Lung (tissue), 17 donors: ENCODE measurements at places on chromosomes 12 and 14. TPM values are rescaled to one million over a fixed set of nuclear protein-coding genes. Genes with fewer than 3 reads are reported as not detected.

GRCh38 chr12:70757830-70758493, 120.7 kb upstream of the PTPRB start:
- no peak overlapping the region for H3K27ac ChIP-seq
- H3K4me3 ChIP-seq: no peak overlapping the region
- no peaks in the 10 kb centered on the region for H3K36me3 ChIP-seq
- H3K27me3 ChIP-seq: no peaks in the 10 kb centered on the region
- DNase-seq: no peak
- no peaks in the 10 kb centered on the region for H3K4me1 ChIP-seq

- no peak overlapping the region for H3K4me3 ChIP-seq
- no peaks in the 10 kb centered on the region for H3K27me3 ChIP-seq
- H3K4me1 ChIP-seq: peaks cover 5% of the 10 kb centered on the region
- no peaks in the 10 kb centered on the region for H3K36me3 ChIP-seq
- no peak for DNase-seq
Measured at GRCh38 chr14:80781972-80782367, 159.6 kb downstream of the CEP128 start.

- H3K27ac ChIP-seq: no peak overlapping the region
- no peaks in the 10 kb centered on the region for H3K36me3 ChIP-seq
- no peak overlapping the region for H3K4me3 ChIP-seq
- no peaks in the 10 kb centered on the region for H3K4me1 ChIP-seq
Measured at GRCh38 chr12:77082021-77082420, 16.7 kb upstream of the E2F7 start.

DNA sequence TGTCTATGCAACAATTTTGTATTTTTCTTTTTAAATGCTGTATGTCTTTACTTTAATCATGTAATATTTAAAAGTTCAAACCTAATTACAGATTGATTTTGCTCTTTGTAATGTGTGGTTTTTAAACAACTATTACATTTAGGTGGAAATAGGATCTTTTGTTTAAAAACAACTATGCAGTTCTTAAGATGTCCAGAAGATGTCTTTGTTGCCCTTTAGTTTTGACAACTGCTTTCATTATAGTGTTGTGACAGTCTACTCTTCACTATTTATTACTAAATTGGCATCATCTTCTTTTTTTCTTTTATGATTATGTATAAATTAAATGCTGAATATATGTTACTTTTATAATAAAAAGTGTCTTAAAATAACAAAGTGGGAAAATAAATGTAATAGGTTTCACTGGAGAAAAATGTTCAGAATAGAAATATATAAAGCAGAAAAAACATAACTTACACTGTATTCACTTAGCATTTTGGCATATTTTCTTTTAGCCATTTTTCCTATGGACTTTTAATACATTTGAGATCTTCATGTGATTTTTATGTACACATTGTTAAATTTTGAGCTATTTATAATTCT, 27.1 kb upstream of the PCNX4 start:
- no peaks in the 10 kb centered on the region for H3K27me3 ChIP-seq
- no peak overlapping the region for H3K27ac ChIP-seq
- peak; percentile 52 for DNase-seq
- no peaks in the 10 kb centered on the region for H3K36me3 ChIP-seq

RNASE3 gene
- not detected for total RNA-seq

- H3K36me3 ChIP-seq: no peaks in the 10 kb centered on the region
- H3K27ac ChIP-seq: no peak overlapping the region
- no peaks in the 10 kb centered on the region for H3K27me3 ChIP-seq
- no peaks in the 10 kb centered on the region for H3K4me1 ChIP-seq
- no peak for DNase-seq
Measured at GRCh38 chr14:52834440-52834842, 43.0 kb upstream of the GNPNAT1 start.

- no peak overlapping the region for H3K27ac ChIP-seq
- H3K4me1 ChIP-seq: peaks cover 2% of the 10 kb centered on the region
- H3K36me3 ChIP-seq: no peaks in the 10 kb centered on the region
- DNase-seq: peak; percentile 29
Measured at GRCh38 chr14:40003773-40004172, 571.5 kb upstream of the FBXO33 start.

DNA sequence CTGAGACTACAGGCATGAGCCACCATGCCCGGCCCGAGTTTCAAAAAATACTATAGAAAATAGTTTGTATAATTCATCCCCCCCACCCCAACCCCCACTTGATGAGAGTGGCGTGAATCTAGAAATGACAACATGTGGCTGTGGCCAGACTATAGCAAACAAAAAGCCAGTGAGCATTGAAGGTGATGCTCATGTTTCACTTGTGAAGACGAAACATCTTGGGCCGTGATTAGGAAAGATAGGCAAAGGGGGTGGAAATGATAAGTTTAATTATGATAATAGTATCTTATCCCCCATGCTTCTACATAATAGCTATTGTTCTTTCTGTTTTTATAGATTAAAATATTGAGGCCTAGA, 8.5 kb downstream of the BORCS5 start:
- no peak overlapping the region for H3K27ac ChIP-seq
- no peak for DNase-seq
- H3K36me3 ChIP-seq: peaks cover 3% of the 10 kb centered on the region

DNA sequence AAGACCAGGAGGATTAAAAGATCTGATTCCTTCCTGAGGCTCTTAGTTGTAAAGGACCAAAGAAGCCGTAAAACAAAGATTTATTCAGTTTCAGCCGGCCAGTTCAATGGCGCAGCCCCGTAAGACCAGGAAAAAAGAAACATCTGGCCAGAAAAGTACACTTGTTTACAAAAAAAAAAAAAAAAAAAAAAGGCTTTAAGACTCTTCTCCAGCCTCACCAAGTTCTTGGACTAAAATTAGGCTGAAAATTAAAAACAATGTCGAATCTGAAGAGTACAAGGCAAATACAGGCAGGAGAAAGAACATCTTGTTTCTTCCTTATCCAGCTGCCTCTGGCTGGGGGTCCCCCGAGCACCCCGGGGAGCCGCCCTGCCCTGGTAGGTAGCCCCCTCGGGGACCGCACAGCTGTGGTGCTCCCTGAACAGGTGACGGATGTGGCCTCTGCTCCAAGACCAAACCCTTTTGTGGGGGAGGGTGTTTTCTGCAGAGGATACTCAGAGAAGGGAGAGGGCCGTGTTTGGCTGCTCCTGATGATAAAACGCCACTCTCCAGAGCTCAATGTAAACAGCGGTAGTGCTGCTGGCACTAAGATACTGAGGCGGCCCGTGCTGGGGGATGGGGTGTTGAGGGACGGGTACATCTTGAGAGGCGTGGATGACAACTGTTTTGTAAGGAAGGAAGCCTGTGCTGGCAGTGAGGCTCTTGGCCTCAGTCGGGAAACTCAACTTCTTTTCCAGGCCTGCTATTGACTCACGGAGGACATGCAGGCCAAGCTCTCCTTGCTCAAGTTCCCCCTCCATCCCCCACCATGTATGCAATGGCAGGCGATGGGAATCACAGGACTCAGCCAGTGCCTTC, 201.0 kb upstream of the DIO3 start:
- no peaks in the 10 kb centered on the region for H3K27me3 ChIP-seq
- H3K36me3 ChIP-seq: no peaks in the 10 kb centered on the region
- peaks cover 18% of the 10 kb centered on the region for H3K4me1 ChIP-seq

DNA sequence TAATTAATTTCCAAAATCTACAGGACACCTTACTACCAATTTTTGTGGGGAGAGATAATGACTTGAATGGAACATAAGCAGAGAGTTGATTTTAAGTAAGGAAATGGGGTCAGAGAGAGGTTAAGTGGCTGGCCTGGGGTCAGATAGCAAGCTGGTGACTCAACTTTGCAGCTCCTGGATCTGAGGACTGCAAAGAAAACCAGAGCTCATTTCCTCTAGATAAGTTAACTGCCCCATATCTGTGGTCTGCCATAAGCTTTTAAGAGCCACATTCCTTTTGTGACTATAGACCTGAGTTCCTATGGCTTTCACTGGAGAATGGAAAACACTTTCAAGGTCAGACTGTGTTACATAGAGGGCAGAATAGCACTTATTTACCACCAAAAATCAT, 201.2 kb upstream of the PRICKLE1 start:
- no peaks in the 10 kb centered on the region for H3K36me3 ChIP-seq
- H3K4me3 ChIP-seq: no peak overlapping the region
- H3K4me1 ChIP-seq: no peaks in the 10 kb centered on the region
- H3K27me3 ChIP-seq: no peaks in the 10 kb centered on the region

DNA sequence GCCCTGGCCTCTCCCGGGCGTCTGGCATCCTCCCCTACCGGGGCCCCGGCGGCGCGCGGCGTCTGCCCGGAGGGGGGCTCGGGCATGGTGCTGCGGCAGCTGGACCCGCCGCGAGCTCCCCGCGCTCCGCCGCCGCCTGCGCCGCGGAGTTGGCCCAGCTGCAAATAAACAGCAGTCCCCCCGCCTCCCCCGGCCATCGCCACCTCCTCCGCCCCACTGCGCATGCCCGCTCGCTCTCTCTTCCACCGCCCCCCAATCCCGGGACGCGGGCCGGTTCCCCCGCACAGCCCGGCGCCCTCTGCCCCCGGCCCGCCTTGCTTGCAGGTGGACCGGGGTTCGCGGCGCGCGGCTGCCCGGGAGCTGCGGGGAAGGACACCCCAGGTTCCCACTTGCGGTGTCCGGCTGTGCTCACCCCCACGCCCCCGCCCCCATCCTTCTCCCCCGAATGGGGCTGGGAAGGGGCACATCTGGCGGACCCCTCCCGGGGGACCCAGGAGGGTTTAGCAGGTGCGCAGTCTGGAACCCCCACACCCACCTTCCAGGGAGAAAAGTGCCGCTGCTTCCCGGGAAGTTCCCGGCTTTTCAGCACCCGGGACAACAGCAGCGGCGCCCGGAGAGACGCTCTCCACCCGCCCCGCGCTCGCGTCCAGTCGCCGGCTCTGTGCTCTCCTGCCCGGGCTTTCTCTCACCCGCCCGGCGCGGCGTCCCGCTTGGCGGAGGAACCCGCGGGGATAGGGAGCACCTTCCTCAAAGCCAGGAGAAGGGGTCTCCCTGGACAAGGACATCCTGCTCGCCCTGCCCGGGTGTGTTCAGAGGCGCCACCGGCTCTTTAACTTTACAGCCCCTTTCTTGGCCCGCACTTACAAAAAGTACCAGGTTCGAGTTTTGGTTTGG, at the start of gene TMTC1:
Gene TMTC1 (minus strand): TSS at position 170 of the 894 bp plus-strand sequence. CDS start 191 bp downstream, outside the sequence.
- peak within 1 kb of the TSS; percentile 74 for H3K27ac ChIP-seq
- peak within 1 kb of the TSS; percentile 72 for H3K4me3 ChIP-seq
- H3K36me3 ChIP-seq: no peaks in the 10 kb centered on the region
- peak; percentile 77 for DNase-seq
- H3K4me1 ChIP-seq: no peaks in the 10 kb centered on the region
- H3K27me3 ChIP-seq: peaks cover 31% of the 10 kb centered on the region

- no peaks in the 10 kb centered on the region for H3K27me3 ChIP-seq
- H3K27ac ChIP-seq: no peak overlapping the region
- DNase-seq: no peak
- peaks cover 5% of the 10 kb centered on the region for H3K36me3 ChIP-seq
- H3K4me1 ChIP-seq: no peaks in the 10 kb centered on the region
- H3K4me3 ChIP-seq: no peak overlapping the region
Measured at GRCh38 chr12:12622418-12622817, 10.7 kb downstream of the CREBL2 start.

ALX1 gene
- 0.17 TPM for total RNA-seq

DNA sequence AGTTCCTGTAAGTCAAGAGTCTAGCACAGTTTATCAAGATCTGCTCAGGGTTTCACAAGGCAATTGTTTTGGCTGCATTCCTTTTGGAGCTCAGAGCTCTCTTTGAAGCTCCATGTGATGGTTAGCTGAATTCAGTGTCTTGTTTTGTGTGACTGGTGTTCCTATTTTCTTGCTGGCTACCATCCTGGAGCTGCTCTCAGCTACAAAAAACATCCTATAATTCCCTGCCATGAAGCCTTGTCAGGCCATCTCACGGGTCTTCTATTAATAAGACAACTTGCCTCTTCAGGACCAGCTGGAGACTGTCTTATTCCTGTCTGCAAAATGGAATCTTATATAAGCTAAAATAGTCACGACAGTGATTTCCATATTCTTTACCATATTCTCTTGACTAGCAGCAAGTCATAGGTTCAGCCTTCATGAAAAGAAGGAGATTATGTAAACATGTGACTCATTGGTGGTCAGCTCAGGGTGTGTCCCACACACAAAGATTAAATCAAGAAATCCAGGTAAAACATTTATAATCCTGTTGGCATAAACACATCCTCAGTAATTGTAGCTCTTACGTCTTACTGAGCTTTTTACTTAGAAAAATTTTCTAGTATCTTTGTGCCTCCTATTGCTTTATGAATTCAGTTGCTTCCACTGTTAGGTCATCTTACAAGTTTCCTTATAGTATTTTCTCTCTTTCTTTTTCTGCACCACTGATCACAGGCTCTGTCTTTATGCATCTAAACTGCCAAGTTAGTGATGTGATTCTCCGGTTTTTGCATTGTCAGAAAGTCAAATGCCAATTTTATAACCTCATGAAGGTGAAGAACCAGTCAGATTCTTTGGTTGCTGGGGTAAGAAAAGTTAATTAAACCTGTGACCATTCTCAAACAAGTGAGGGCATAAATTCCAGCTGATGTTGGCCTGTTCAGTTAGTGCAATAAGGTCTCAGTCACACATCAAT, 378.5 kb upstream of the MGAT4C start:
- no peaks in the 10 kb centered on the region for H3K36me3 ChIP-seq
- DNase-seq: no peak
- H3K27ac ChIP-seq: no peak overlapping the region
- H3K27me3 ChIP-seq: no peaks in the 10 kb centered on the region
- no peak overlapping the region for H3K4me3 ChIP-seq

GRCh38 chr12:124820199-124820598, 43.5 kb downstream of the SCARB1 start:
- H3K36me3 ChIP-seq: no peaks in the 10 kb centered on the region
- no peaks in the 10 kb centered on the region for H3K4me1 ChIP-seq
- DNase-seq: no peak
- H3K4me3 ChIP-seq: no peak overlapping the region
- no peaks in the 10 kb centered on the region for H3K27me3 ChIP-seq

CCDC175 gene
- total RNA-seq: 0.34 TPM

DNA sequence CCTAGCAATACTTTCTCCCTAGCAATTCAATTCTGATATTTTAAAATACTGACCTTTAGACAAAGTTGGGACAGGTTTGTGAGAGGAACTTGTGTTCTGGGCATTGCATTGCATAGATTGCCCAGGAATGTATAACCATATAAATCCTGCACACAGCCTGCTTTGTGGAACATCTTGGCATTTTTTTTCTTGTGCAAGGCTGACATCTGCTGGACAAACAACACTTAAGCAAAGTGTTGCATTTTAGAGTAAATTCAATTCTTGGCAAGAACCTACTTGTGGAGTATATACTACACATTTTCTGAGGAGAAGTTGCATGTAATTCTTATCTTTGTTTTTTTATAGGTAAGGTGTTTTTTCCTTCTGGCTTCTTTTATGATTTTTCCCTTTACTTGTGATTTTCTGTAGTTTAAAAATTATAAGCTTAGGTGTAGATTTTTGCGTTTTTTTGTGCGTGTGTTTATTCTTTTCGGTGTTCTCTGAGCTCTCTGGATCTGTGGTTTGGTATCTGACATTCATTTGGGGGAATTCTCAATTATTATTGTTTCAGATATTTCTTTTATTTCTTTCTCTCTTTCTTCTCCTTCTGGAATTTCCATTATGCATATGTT, 26.4 kb downstream of the TESPA1 start:
- H3K27me3 ChIP-seq: no peaks in the 10 kb centered on the region
- H3K36me3 ChIP-seq: no peaks in the 10 kb centered on the region
- H3K4me3 ChIP-seq: no peak overlapping the region
- no peaks in the 10 kb centered on the region for H3K4me1 ChIP-seq
- H3K27ac ChIP-seq: no peak overlapping the region

GRCh38 chr14:90518941-90519256, 122.1 kb downstream of the CALM1 start:
- DNase-seq: peak; percentile 40
- H3K4me3 ChIP-seq: no peak overlapping the region
- no peaks in the 10 kb centered on the region for H3K36me3 ChIP-seq
- H3K27ac ChIP-seq: no peak overlapping the region
- no peaks in the 10 kb centered on the region for H3K27me3 ChIP-seq

SLC7A7 gene
- 28.0 TPM for total RNA-seq

GRCh38 chr12:53631721-53632120, 5.5 kb upstream of the ATF7 start:
- H3K36me3 ChIP-seq: no peaks in the 10 kb centered on the region
- H3K4me3 ChIP-seq: no peak overlapping the region
- H3K27ac ChIP-seq: no peak overlapping the region
- no peak for DNase-seq
- H3K4me1 ChIP-seq: no peaks in the 10 kb centered on the region
